ENCODE measurements at places on chromosomes 16 and 17.

- DNase-seq: no peak
These were observed 55.6 kb downstream of the USP43 start for GRCh38 chr17:9700754-9701476.

- DNase-seq: peak; percentile 5
These were observed at the start of gene VAT1L for GRCh38 chr16:77788181-77789084. TSS of gene VAT1L (plus strand) at chr16:77788564. CDS start at chr16:77788683, 119 bp downstream.

DNA sequence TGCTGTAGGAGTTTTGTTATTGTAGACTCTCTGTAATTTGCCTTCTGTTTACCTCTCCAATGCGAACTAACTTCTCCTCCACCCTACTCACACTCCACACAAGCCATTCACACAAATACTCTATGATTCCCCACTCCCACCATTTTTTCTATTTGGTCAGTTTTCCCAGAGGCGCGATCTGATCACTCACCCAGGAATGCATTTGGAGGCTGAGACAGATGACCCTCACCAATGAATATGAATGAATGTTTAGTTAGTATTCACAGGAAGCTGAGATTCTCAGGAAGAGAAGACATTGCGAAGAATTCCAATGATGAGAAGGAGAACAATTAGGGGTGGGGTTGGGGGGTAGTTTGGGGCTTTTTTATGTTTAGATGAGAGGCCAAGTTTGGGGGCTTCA lies 10.5 kb upstream of the ANKFN1 start:
- no peak for DNase-seq

GRCh38 chr16:55478827-55479429 lies at the start of gene MMP2:
TSS of gene MMP2 (plus strand) at chr16:55479198. CDS start at chr16:55479480, 282 bp downstream.
- no peak for DNase-seq

DNA sequence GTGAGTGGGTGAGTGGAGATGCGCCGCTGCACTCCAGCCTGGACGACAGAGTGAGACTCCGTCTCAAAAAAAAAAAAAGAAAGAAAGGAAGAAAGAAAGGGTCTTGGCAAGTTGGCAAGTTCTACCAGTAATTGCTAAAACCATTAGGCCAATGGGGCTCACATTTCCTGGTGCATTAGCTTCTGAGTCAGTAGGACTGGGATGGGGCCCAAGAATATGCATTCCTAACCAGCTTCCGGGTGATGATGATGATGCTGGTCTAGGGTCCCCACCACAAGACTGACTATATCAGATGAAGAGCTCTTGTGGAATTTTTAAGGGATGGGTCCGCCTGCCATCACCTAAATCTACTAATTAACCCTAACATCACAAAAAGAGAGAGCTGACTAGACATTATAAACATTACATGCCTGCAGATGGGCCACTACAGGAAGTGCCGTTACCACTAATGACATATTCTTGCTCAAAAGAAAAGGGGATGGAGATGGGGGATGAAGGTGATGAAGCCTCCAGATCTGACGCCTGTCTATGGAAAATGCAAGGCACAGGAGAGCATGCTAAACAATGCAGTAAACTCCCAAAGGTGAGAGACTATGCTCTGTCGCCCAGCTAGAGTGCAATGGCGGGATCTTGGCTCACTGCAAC lies 13.1 kb downstream of the MYH11 start:
- no peak for DNase-seq

GRCh38 chr17:62637809-62638208 lies 10.3 kb downstream of the MRC2 start:
- DNase-seq: no peak

DNA sequence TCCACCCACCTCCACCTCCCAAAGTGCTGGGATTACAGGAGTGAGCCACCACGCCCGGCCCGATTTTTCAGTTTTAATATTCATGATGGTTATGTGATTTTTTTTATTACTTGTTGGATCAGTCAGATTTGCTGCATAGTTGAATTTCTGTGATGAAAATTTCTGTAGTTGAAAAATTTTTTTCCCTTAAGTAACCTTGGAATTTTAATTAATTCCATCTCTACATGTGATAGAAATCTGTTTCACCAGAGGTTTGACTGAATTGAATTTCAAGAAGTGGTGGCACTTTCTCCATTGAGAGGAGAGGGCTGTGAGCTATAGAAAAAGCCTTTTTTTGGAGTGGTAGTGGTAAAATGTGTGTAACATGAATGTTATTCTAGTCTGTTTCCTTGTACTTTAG lies 24.7 kb downstream of the WIPF2 start:
- no peak for DNase-seq

DNA sequence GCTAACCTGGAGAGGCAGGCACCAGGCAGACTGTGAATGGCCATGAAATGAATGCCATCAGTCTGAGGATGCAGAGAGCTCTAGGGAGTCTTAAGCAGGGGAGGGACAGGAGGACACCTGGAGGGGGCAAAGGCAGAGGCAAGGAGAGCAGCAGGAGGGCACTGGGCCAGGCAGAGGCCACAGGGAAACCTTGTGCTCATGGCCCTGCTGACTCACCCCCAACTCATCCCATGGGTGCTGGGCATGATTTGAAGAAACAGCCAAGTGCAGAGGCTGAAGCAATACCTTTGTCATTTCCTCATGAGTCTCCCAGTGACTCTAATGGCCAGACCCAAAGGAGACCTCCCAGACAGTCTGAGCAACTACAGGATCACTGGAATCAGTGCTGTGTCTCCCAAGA lies 141.4 kb downstream of the TMEM132E start:
- DNase-seq: no peak

DNA sequence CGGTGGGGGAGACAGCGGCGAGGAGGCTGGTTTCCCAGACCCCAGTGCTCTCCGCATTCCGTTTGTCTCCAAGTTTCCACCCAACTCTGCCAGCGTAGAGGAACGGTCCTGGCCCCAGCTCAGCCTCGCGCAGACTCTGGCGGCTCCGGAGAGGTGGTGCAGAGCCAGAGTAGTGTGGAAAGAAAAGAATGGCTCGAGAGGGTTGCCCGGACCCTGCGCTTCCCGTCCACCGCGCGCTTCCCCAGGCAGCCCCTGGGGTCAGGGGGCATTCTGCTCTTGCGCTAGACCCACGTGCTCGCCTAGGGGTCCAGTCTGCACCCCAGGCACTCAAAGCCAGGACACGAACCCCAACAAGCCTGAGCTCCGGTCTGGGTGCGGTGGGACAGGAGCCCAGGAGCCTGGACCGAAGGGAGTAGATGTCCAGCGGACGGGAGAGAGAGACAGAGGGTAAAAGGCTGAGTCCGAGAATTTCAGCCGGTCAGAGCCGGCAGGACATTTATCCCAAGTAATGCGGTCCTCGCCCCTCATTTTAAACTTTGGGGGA lies 3.8 kb downstream of the PMP22 start:
- DNase-seq: no peak

DNA sequence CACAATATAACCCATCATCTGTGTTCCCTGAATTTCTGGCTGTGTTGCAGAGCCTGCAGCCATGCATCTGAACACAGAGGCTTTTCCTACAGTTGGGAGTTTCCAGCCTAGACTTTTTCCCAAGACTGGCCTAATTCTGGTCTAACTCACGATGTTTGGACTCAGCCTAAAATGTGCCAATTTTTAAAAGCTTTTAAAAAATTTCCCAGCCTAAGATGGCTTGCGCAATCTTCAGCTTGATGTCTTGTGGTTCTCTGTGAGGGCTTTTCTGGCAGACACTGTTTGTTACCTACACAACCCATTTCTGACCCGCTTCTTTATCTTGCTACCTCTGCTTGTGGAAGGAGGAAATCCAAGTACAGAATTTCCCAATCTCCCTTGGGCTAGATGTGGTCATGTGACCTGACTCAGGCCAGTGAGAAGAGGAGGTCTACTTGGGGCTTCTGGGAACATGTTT lies 72.7 kb upstream of the GAS7 start:
- no peak for DNase-seq

DNA sequence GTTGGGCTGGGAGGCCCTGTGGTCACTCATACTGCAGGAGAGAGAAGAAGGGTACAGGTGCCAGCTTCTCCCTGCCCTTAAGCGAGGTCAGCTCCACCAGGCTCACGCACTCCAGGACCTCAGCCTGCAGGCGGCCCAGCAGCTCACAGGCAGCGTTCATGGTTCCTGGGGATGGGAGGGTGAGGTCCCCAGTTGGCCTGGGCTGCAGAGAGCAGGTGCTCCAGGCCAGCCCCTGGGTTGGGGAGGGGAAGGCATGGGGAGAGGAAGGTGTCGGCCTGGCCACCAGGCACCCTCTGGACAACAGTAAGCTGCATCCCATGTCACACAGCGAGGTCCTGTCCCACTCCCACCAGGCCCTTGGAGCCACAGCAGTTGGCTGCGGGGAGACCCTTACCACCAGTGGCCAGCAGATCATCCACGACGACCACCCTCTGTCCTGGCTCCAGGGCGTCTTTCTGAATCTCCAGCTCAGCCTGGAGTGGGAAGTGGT lies 2.0 kb downstream of the APRT start:
- no peak for DNase-seq

- DNase-seq: peak; percentile 72
These were observed 504 bp downstream of the MAZ start for GRCh38 chr16:29806641-29807425.

GRCh38 chr17:1036171-1036844 lies 39.4 kb downstream of the TIMM22 start:
- DNase-seq: no peak

DNA sequence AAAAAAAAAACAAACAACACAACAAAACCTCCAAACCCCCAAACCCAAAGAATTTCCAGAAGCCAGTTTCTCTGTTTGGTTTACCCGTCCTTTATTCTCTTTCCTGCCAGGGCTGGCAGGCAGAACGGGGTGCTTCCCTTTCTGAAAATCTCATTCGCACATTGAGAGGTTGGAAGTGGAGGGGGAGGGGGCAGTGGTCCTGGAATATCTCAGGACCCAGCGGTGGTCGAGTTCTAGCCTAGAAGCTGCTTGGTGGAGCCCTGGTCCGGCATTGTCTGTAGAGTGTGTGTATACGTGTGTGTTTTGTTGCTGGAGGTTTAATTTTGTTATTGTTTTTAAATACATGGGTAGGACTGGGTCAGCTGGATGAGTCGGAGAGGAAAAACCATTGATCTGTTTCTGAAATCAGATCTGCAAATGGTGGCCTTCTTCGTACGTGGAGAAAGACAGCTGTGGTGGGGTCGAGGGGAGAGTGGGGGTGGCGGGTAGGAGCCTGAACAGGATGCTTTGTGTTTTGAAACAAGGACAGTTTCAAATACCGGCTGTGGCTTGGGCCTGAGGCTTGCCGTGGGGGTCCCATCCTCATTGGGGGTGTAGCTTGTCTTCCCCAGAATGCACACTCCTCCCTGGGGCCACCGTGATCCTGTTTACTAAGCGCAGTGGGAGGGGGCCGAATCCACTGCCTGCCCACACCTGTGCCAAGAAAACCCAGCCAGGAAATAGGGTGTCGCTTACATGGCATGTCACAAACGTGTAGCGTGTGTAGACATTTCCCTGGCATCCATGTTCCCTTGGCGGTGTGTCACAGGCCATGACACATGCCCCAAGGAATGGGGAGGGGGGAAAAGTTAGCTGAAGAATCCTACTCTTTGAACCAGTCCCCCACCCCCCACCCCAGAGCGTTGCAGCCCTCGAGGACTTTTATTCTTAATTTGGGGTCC lies 1.6 kb downstream of the CMIP start:
- DNase-seq: peak; percentile 59

GRCh38 chr16:77170805-77171204 lies 20.2 kb upstream of the MON1B start:
- DNase-seq: no peak

GRCh38 chr16:3950343-3951193 lies 70.1 kb upstream of the CREBBP start:
- DNase-seq: no peak

- DNase-seq: no peak
These were observed 403 bp downstream of the TEPSIN start for GRCh38 chr17:81238490-81238814.

- no peak for DNase-seq
These were observed 110.6 kb downstream of the PRKCA start for GRCh38 chr17:66412857-66413558.

DNA sequence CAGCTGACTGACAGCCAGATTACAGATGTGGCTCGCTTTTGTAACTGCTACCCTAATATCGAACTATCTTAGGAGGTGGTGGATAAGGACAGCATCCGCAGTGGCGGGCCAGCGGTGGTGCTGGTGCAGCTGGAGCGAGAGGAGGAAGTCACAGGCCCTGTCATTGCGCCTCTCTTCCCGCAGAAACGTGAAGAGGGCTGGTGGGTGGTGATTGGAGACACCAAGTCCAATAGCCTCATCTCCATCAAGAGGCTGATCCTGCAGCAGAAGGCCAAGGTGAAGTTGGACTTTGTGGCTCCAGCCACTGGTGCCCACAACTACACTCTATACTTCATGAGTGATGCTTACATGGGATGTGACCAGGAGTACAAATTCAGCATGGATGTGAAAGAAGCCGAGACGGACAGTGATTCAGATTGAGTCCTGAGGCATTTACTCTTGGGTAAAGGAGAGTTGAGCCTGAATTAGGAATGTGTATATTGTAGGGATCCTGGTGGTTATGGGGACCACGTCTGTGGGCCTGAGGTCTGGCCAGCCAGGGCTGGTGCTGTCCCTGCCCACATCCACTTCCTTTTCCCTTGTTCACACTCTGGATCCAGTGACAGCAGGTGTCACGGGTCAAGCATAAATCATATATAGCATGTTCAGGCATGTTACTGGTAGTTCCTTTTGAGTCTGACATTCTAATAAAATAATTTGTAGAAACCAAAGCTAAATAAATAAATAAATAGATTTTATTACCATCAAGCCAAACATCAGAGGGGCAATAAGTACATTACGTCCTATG lies 89.0 kb upstream of the SMURF2 start:
- no peak for DNase-seq

GRCh38 chr16:9279291-9280068 lies 188.0 kb downstream of the HAPSTR1 start:
- no peak for DNase-seq

DNA sequence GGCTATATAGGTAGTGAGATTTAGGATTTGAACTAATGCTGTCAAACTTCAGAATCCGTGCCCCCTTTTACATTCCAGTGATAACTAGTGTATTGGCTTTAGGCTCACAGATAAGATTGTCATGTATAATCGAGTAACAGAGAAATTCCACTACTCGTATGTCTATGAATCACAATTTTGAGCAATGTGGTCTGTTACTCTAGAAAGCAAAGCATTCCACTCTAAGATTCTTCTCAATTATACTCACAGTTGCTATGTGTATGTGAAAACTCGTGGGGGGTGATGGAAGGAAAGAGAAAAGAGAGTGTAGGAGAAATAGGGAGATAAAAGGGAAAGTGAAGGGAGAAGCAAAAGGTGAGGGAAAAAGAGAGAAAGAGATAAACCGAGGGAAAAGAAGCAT lies 1175.1 kb upstream of the GOT2 start:
- no peak for DNase-seq

- DNase-seq: no peak
These were observed 25.2 kb upstream of the HYDIN start for GRCh38 chr16:71255721-71256120.

GRCh38 chr16:57069635-57070370 lies 22.6 kb upstream of the CPNE2 start:
- DNase-seq: no peak

DNA sequence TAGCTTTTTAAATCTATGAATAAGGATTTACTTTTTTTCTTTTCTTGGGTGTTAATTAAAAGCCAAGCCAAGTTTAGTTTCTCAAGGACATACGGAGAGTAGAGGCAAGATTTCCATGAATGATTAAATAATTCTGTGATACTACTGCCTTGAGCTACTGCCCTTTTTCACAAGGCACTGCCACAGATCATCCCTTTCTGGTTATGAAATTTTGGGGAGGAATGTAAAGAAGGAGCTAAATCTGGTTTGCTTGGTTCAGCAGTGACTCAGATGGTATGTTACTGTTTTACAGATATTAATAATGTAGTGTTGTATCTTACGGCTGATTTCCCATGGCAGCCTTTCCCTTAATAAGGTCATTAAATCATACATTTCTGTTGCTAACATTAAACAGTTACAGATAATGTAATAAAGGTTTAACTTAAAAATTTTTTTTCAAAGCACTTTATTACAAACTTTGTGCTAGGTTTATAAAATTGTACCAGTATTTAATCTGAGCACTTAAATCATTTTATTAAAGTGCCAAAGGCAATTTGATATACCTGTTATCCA lies 2.6 kb downstream of the WSB1 start:
- no peak for DNase-seq

All from activated naive CD4-positive, alpha-beta T cell treated with anti-CD3 and anti-CD28 coated beads for 36 hours (primary cell).